IPS DF 19.7 (cell line): ENCODE measurements at places on chromosomes 1 and 21.

GRCh38 chr1:94955767-94956632, 29.1 kb upstream of the CNN3 start:
- no peak for DNase-seq

GRCh38 chr1:20069874-20070273, at the start of gene PLA2G5:
Gene PLA2G5, plus strand, starts transcription at chr1:20070194. Its CDS starts 14,637 bp downstream, at chr1:20084831.
- DNase-seq = no peak

- DNase-seq = no peak
Observed at GRCh38 chr1:172810480-172811175, 151.7 kb downstream of the FASLG start.

- DNase-seq = no peak
Observed at GRCh38 chr1:23646091-23646490, 45.5 kb upstream of the RPL11 start.

DNA sequence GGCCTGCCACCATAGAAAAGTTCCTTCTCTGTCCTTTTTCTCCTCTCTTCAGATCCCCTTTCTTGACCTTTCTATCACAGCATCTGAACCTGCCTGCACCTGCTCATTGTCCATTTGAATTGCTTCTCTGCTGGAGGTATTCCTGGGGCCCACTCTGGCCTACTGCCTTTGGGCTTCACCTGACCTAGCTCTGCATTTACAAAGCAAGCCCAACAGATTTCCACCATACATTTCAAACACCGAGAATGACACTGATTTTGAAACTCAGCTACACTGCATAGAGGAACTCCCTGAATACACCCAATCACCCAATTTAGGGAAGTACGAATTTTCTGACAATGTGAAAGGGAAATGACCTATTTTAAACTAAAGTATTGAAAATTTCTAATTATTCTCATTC, 284.5 kb upstream of the USP25 start:
- peak; percentile 59 for DNase-seq

DNA sequence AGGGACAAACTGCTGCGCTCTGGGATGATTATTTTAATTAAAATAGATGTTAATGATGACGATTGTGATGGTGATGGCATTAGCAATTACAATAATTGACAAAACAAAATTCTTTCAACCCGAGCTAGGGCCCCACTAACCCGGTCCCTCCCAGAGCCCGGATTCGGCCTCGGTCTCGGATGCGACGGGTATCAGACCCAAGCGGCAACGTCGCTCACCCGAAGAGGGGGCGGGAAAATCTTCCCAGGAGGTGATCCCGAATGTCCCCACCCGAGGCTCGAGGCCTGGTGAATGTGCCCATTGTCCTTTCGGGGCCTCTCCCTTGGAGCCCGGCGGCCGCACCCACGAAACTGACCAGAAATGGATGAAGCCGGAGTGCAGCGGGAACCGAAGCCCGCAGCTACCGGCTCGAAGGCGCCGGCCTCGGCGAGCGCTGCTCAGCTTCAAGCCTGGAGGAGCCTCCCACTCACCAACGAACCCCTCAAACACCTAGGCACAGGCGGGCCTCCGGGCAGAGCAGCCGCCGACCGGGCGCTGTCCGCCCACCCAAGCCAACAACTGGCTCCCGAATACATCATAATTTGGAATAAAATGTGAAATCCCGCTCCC, 1.2 kb downstream of the TAL1 start:
- DNase-seq = no peak

DNA sequence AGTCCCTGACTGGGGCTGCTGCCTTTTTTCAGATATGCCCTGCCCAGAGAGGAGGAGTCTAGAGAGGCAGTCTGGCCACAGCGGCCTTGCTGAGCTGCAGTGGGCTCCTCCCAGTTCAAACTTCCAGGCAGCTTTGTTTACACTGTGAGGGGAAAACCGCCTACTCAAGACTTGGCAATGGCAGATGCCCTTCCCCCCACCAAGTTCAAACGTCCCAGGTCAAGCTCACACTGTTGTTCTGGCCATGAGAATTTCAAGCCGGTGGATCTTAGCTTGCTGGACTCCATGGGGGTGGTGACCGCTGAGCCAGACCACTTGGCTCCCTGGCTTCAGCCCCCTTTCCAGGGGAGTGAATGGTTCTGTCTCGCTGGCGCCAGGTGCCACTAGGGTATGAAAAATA, 18.3 kb upstream of the C1orf53 start:
- no peak for DNase-seq

DNA sequence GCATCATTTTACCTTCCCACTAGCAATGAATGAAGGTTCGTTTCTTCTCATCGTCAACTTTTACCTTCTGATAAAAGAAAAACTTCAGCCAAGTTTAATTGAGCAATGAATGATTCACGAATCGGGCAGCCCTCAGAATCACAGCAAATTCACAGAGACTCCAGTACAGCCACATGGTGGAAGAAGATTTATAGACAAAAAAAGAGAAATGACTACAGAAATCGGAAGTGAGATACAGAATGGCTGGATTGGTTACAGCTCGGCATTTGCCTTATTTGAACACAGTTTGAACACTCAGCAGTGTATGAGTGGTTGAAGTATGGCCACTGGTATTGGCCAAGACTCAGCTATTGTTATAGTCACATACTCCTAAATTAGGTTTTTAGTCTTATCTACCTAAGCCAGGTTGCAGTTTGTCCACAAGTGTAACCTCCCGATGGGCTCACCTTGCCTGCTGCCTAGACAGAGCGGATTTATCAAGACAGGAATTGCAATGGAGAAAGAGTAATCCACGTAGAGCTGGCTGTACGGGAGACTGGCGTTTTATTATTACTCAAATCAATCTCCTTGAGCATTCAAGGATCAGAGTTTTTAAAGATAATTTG, 15.3 kb downstream of the AK4 start:
- DNase-seq = no peak

DNA sequence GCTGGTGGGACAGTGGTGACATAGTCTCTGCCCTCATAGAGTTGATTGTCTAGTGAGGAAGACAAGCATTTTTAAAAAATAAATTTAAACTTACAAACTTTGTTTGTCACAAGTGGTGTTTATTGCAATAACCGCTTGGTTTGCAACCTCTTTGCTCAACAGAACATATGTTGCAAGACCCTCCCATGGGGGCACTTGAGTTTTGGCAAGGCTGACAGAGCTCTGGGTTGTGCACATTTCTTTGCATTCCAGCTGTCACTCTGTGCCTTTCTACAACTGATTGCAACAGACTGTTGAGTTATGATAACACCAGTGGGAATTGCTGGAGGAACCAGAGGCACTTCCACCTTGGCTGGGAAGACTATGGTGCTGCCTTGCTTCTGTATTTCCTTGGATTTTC, 58.4 kb downstream of the LAMC2 start:
- DNase-seq = no peak

GRCh38 chr1:54885807-54886723, 930 bp downstream of the DHCR24 start:
- no peak for DNase-seq

- DNase-seq = no peak
Observed at GRCh38 chr1:27567146-27567526, 36.8 kb downstream of the AHDC1 start.

DNA sequence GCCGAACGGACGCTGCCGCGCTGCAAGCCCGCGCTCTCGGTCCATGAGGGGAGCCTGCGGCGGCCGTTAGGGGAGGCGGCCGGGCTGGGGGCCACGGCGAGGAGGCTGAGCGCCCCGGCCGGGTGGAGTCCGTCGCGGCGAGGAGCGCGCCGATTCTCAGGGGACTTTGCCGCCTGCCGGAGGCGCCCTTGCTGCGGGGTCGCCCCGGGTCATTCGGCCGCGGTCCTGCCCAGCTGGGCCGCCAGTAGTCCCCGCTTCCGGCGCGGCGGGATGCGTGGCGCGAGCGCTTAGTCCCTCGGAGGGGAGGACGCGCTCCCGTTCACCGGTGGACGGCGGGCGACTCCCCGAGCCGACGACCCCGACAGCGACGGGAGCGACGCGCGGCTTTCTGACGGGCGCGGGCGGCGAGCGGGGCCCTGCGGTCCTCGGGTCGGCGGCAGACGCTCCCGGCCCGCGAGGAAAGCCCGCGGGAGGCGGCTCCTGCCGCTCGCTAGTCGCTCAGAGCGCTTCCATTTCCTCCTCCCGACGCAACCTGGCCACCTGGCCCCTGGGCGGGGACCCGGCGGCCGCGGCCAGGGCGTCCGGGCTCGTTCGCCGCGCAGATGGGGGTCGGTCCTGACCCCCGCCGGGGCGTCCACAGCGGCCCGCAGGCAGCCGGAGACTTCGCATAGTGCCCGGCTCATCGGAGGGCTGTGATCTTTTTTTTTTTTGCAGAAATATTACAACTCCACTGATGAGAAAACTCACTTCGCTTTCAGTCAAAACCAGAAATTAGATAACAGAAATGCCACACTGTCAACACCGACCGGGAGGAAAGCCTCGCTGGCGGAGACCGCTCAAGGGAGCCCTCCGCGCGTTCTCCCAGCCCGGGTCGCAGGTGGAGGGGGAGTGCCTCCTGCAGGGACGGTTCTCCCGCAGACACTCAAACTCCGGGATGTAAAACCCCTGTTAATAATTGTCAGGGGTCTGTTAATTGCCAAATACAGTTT, 641 bp upstream of the ZBTB21 start:
- no peak for DNase-seq

DNA sequence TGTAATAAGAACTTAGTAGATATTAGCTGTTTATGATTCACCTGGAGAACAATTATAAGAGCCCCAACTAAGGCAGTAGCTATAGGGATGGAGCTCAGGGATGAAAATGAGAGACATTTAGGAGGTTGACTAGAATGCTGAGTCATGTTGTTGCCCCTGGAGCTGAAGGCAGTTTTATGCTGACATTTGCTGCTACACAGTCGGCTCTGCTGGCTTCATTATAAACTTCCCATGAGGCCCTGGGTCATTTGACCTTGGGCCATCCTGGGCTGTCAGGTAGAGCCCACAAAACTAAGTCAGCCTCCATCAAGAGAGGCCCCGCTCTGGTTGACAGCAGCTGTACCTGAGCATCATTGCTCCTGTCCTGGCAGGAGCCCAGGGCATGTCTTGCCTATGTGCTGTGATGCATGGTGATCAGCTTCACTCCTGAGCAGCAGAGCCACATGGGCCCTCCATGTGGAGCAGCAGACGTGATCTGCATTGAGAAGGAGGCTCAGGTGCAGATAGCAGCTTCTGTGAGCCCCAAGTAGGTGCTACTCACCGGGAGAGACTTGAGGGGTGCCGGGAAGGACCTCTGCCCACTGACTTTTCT, 112.4 kb downstream of the TBX19 start:
- no peak for DNase-seq

- no peak for DNase-seq
Observed at GRCh38 chr21:28908351-28908750, 84.3 kb downstream of the LTN1 start.

- no peak for DNase-seq
Observed at GRCh38 chr21:14457762-14458161, 74.8 kb upstream of the HSPA13 start.

- DNase-seq = no peak
Observed at GRCh38 chr1:194175251-194175650, 988.8 kb upstream of the B3GALT2 start.

GRCh38 chr1:52365071-52365745, 797 bp downstream of the CC2D1B start:
- DNase-seq = no peak

GRCh38 chr1:38026592-38027200, 14.2 kb downstream of the UTP11 start:
- no peak for DNase-seq

- no peak for DNase-seq
Observed at GRCh38 chr1:198167436-198167934, 10.7 kb downstream of the NEK7 start.

DNA sequence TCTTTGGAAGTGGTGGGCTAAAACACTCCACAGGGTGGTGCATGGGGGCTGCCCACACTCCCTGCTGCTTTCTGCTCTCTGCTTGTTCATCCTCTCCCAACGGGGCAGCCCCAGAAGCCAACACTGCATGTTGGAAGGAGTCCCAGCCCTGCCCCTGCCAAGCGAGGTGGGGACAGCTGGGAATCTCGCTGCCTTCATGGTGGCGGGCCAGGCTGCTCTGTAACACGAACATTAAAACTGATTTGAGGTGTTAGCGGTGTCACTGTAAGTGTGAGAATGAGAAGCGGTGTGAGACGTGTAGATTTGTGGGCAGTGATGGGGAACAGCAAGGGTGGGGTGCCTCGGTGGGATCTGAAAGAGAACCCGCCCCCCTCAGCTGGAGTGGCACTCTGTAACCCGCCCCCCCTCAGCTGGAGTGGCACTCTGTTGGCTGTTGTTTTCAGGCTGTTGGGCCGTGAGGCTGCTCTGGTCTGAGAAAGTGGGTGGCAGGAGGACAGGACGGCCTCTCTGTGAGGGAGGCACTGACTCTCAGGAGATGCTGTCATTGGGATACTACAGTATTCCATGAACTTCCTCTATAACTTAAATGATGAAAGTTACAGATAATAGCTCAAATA, 80.9 kb downstream of the PCBP3 start:
- no peak for DNase-seq

DNA sequence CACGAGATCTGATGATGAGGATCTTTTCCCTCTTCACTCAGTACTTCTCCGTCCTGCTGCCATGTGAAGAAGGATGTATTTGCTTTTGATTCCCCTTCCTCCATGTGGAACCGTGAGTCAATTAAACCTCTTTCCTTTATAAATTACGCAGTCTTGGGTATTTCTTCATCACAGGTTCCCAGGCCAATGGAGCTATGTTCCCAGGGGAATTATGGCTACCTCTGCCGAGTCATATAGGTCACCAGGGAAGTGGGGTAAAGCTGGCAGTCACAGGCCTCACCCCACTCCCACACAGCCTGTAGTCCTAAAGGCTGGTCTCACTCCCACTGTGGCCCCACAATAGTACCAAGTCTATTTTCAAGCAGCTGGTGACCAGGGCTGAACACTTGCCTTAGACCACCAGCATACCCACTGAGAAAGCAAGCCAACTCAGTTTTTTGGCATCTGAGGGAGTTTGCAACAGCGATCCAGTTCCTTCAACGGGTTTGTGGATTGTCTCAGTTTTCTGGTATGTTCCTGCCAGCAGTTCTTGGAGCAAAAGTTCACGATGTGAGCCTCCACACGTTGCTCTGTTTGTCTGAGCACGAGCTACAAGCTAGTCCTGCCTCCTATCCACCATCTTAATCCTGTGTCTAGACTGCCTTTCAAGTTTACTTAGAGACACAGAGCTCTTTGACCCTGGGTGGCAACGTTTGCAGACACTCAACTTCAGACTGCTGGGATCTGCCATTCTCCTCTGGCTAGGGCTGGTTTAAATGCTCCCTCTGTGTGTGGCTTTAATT, 104.5 kb downstream of the CENPF start:
- DNase-seq = no peak

DNA sequence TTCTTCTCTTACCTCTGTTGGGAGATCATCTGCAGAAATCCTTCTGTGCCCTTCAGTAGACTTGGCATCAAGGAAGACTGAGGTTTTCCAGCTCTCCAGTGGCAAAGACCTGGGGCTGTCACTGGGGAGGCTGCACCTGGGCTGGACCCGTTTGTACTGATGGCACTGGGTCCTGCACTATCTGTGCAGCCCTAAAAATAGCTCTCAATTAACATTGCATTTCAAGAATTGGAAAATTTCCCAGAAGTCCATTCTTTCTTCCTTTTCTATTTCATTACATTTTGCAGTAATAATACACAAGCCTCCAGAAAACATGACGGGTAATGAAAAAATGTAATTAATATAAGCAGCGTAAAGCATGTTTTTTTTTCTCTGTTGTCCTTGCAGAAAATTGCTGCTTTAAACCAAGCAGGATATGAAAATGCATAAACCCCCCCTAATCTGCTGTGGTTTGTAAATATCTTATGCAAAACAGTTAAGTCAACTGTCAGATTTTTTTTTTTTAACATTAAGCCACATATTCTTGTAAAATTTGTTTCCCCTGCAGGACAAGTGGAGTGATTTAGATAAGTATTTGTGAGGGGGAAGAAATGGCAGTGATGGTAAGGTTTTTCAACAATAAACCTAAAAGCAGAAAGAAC, 64.9 kb downstream of the LMO4 start:
- no peak for DNase-seq
